ENCODE measurements at places on chromosomes 5 and 9.

- no peak for DNase-seq
Measured at GRCh38 chr9:113564498-113565237, 101.1 kb downstream of the RGS3 start.

DNA sequence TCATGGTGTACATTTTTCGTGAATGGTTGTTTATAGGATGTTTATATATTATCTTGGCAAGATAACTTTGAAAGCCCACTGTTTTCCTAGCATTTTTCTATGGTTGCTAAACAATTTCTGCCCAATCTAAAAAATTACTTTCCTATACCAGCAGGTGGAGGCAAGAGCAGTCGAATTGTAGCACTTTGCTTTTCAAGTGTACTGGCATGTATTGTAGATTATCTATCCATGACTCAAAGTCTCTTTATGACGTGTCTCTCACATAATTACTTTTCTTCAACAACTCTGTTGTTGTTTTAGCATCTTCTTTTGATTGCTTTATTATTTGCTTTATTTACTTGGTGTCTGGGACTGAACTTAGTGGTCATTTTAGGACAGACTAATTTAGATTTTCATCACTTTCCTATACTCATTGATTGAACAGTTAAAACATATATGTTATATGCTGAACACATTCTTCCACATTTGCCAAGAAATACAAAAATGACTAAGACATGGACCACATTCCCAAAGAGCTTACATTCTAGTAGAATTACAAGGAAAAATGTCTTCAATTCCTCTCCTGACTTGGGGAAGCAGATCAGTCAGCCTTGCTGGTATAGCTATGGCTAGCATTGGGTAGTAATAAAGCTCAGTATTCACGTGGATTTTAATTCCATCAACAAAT is 20.7 kb downstream of the NLN start:
- DNase-seq, result no peak

DNA sequence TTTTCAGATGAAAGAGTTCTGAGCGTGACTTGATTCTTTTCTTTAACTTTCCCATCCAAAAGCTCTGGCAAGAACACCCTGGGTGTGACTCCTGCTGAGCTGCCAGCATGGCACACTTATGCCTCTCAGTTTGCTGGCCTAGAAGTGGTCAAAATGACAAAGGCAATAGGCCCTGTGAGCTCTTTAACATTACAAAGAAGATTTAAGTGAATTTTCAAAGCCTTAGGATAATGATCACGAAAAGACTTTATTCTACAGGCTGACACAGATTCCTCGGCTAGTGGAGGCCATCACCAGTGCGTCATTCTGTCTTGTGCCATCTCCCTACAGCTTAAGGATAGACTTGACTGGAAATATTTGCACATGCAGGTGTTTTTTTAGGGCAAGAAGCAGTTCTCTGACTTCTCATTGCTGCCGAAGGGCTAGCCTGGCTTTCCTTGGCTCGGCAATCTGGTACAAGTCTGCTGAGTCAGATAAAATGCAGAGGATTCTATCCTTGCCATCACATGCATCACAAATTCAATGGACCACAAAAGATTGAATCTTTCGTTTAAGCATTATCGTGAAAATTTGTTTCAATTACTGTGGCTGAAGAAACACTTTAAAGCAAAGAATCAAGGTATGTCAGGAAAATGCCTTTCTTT is 311.5 kb downstream of the COX7C start:
- no peak for DNase-seq

- no peak for DNase-seq
Measured at GRCh38 chr9:12680757-12681156, 12.4 kb upstream of the TYRP1 start.

DNA sequence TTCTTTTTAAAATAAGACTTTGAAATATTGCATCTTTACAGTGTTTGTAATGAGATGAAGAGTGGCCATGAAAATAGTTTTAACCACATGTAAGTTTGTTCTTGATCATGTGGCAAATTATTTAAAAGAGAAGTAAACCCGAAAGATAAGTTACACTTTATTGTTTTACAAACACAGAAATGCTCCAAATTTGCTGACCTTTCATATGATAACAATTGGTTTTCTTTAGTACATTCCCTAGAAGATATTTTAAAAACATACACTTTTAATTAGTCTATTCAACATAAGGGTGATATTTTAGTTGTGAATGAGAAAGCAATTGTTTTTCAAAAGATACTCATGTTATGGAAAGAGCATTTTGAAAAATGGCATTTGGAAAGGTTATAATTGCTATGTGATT is 287.7 kb downstream of the PSAT1 start:
- no peak for DNase-seq

DNA sequence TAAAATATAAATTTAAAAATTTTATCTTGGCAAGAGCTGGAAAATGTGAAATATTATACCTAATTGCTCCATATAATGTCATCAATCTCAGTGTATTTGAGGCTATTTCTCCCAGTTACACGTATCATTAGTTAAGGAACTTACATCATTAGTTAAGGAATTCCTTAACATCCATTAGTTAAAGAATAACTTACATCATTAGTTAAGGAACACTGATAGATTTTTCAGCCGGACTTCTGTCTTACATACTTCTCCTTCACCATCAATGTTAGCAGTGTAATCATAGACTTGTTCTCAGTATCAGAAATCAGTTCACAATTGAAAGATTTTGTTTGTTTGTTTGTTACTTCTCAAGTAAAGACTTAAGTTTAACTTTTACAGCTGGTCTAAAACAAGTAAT is 524.4 kb upstream of the CHD1 start:
- DNase-seq, result no peak

DNA sequence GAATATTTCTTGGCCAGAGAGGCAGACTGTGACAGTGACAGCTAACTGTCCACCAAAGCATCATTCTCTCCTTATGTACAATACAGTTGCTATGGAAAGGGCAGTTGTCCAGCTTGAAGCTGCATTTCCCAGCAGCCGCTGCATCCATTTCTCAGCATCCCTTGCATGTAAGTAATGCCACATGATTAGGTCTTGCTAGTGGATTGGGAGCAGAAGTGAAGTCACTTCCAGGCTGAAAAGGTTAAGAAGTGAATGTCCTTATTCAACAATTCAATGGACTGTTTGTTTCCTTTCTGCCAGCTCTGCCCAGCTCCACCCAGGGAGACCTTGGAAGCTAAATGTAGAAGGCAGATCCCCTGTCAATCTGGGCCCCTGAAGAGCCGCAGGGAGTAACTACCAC is 26.1 kb upstream of the RETREG1 start:
- DNase-seq, result no peak

DNA sequence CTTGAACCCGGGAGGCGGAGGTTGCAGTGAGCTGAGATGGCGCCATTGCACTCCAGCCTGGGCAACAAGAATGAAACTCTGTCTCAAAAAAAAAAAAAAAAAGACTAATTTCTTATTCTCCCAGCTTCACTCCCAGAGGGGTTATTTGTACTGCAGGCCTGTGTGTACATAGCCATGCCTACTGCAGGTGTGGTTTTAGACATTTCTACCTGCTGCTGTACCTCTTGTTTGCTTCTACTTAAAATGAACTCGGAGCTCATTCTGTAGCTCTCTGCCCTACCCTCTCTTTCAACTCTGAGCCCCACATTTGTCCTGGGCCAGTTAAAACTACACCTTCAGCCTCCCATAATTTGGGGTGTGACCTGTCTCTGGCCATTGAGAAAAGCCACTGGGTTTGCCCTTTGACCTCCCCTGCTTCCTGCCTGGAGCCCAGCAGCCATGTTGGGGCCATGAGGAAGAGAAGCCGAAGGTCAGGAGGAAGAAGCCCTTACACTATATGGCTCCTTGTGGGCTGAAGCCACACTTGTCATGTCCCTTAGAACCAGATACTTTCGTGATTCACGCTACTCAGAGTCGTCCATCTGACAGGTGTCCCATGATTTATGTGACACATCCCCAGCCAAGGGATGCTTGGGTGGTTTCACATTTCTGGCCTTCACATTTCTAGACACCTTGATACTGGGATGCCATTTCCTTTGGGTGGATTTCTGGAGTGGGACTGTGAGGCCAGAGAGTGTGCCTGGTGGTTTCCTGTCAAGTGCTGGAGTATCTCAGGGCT is 9.4 kb upstream of the CARD19 start:
- DNase-seq, result no peak

DNA sequence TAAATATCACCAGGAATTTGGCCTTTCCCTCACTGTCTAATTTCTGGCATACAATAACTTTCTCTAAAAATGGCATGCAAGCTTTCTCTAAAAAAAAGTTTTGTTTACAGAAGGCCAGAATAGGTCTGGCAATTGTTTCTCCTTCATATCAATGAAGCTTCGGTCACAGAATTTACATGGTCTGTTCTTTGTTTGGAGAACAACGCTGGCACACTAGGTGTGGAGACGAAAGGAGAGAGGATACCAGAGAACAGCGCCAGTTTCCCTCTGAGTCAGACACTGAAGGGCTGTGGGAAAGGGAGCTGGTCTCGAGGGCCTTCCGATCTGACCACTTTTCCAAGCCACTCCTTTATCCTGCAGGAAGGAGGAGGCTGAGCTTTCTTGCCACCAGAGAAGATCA is 60.1 kb upstream of the ITGA1 start:
- no peak for DNase-seq

- no peak for DNase-seq
Measured at GRCh38 chr5:148740966-148741742, 85.3 kb upstream of the ADRB2 start.

GRCh38 chr5:2746561-2747032 is 4.9 kb downstream of the IRX2 start:
- no peak for DNase-seq

GRCh38 chr9:90810691-90811090 is 9.1 kb downstream of the SYK start:
- DNase-seq, result no peak

- DNase-seq, result no peak
Measured at GRCh38 chr9:93301911-93302541, 118.1 kb downstream of the WNK2 start.

GRCh38 chr5:8906303-8906967 is 639.4 kb downstream of the SEMA5A start:
- DNase-seq, result no peak

DNA sequence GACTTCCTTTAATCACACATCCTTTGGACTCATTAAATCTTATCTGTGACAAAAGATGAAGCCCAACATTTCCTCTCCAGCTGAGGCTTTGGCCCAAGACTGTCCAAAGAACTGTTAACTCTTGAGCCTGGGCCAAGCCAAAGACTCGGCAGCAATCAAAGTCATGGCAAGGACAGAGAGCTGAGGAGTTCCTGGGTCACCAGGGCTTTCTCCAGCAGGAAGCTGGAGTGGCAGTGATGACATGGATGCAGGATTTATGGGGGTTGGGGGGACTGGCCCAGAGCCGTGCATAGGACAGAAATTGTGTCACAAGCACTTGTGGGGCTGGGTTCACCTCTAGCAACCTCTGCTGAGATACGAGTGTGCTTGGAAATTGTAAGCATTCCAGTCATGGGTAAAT is 440.3 kb downstream of the PLK2 start:
- no peak for DNase-seq

- no peak for DNase-seq
Measured at GRCh38 chr9:114689813-114690212, 7.8 kb upstream of the TEX48 start.

DNA sequence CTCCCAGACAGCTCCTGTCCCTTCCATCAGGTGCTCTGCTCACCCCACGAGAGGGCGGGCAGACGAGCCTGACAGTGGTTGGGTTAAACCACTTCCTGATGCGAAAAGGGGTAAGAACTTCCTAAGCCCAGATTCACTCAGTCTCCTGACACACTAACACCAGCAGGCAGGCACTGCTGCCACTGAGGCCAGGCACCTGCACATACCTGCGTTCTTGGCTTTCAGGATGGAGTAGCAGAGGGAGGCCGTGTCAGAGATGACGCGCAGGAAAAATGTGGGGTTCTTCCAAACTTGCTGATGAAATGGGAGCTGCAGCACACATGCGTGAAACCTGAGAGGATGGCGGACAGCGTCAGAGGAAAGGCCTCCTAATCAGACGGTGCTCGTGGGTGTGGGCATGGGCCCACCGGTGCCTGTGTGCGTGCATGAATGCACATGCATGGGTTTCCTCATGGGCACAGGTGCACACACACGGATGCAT is 29.9 kb downstream of the SLC6A18 start:
- peak; percentile 28 for DNase-seq

- DNase-seq, result no peak
Measured at GRCh38 chr5:97854871-97855762, 672.1 kb upstream of the RIOK2 start.

GRCh38 chr5:123636006-123636405 is 124.0 kb downstream of the CSNK1G3 start:
- DNase-seq, result no peak

DNA sequence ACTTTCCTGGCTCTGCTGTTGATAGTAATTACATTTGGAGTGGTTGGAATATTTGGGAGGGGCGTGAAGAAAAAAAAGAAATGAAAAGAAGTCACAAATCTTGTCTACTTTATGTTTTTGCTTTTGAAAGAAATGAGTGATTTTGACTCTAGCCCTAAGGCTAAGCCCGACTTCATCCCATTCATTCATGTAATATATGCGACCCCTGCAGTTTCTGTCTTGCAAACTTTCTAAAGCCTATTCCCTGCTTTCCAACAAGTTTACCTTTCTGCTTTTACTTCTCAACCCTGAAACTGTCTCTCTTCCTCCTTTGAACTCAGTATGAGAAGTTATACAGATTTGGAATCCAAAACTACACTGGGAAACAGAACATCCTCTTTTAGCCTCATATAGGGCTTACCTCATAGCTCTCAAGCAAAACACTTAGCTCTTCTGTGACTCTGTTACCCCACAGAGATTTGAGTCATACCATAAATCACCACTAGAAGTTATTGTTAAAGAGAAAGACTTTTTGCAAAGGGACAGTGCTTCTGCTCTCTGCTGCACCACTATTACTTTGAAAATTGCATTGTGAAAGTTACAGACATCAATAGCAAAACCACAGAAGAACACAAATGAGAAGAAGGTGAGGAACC is 1.6 kb downstream of the CFAP95 start:
- DNase-seq, result no peak

DNA sequence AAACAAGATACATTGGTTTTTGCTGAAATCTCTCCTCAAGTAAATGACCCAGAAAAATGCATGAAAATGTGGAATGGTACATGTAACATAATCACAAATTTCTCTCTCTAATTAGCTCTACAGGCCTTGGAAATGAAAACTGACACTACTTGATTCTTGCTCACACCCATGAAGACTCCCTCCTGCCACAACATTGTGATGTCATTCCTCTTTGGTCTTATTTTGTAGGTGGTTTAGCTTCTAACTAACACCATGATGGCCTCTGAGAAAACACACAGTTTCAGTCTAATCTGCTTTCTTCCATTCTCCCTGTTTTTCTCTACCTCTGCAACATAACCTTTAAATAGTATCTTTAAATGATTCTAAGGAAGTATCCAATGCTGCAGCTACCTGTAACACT is 78.6 kb upstream of the FAM174A start:
- DNase-seq, result no peak
